ENCODE measurements at places on chromosomes 12 and 14.

DNA sequence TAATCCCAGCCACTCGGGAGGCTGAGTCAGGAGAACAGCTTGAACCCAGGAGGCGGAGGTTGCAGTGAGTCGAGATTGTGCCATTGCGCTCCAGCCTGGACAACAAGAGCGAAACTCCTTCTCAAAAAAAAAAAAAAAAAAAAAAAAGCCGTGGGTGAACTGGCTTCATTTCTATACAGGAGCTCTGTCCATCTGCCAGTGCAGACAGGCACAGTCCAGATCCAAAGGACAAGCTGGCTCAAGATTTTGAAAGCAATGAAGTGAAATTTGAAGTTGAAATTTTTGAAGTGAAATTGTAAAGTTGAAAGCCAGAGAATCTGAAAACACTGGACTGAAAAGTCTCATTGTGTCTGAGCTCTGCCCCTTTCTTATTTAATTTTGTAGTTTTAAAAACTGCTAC is 134.7 kb downstream of the CALM1 start:
- DNase-seq = no peak

DNA sequence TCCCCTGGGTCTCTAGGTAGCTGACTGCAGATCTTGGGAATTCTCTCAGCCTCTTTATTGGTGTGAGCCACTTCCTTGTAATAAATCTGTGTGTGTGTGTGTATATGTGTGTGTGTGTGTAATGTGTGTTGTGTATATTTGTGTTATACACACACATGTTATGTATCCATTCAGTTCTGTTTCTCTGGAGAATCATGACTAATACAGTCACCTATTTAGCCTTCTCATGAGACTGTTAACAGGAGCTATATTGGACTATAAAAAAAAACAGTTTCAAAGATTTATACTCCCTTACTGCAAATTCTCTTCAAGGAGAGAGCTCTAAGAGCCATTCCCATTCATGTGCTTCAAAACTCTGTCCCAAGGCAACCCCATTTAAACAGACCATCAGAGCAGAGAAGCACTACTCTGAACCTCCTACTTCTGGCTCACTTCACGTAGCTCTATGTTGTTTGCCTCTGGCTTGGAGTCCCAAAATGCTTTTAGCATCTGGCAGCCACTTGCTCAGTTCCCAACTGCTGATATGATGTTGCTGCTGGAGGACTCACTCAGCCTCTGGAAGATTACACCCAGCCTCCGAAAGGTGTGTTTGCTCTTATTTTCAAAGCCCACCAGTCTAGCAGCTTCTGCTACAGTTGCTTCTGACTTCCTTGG is 48.7 kb upstream of the KITLG start:
- no peak for DNase-seq

GRCh38 chr12:117188961-117189724 is 1.1 kb downstream of the FBXO21 start:
- no peak for DNase-seq

GRCh38 chr12:56801661-56802622 is 38.8 kb downstream of the HSD17B6 start:
- DNase-seq = no peak

DNA sequence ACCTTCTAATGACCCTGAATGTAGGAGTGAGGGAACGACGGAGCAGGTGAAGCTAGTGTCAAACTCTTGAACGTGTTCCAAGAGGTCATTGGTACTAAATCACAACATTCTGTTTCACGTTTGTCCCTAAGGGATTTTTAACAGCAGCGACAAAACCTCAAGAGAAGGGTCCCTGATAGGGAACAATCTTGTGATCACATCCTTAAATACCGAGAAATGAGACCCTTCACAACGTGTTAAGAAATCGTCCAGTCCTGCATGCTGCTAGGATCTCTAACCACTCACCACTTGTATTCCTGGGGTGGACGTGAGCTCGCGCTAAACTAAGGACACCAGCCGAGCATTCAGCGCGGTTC is 134.1 kb upstream of the KRAS start:
- no peak for DNase-seq

DNA sequence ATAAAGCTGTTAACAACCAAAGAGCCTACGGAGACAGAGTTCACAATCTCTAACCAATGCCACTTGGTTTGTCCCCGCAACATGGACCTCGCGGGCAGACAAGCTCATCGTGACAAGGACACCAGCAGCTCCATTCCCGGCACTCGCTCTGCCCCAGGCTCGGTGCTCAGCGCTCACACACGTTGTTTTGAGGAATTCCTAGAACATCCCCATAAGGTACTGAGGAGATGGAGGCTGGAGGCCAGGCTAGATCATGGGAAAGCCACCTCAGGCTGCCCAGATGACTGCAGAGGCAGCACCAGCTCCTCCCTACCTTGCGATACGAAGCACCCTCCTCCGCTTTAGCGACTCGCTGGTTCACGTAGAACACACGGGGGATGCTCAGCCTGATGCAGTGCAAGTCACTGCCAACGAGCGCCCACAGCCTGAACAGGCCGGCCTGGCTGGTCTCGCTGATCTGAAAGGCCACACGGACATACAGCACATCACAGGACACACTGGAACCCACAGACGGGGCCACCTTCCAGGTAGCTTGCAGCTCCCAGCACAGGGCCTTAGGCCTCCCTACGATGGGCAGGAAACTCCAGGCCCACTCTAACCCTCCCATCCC is 30.1 kb downstream of the P2RX2 start:
- no peak for DNase-seq

DNA sequence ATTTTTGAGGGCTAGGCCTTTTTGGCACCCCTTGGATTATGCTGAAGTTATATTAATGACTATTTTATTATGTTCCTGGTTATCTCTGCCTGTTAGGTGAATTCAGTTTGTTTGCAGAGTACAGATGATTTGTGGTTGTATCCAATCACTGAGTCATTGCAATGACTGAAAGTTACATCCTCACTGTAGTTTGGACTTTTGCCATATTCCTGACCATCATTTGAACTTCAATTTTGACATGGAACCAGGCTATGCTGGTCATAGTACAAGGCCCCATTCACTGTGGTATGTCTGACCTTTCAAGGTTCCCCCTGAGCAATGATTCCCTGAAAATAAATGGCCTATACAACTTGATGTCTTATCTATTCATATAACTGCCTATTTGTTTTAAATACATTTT is 621.0 kb downstream of the CCER1 start:
- no peak for DNase-seq

DNA sequence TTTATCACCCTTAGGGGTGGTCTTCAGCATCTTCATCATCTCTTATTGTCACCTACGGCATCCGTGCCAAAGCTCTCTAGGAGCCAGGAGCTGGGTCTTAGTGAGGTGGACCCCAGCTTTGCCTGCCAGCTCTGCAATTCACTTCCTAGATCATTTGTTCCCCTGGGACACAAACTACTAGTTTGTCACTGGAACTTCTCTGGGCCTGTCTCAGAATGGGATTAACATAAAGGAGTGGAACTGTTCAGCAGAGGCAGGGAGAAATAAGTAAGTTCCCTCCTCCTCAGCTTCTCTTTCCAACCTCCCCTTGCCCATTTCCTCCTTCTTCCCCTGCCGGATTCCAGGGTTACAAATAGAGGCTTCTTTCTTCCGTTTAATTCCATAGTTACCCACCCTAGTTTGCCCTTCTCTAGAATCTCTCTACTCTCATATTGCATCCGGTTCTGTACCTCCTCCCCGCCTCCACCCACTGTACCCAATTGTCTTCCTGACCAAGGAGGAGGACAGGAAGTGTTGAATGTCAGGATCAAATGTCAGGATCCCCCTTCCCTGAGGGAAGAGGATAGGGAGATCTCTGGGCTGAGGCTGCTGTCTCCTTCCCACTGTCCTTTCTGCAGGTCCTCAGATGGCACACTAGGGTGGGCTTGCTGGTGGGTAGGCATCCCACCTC is 25.0 kb downstream of the LARP4 start:
- no peak for DNase-seq

- DNase-seq = no peak
Observed at GRCh38 chr12:108914121-108914531, 34.2 kb downstream of the DAO start.

- no peak for DNase-seq
Observed at GRCh38 chr14:71600309-71600708, 331.9 kb upstream of the RGS6 start.

- DNase-seq = no peak
Observed at GRCh38 chr14:92597906-92598905, 84.6 kb downstream of the RIN3 start.

Data from activated T-cell treated with anti-CD3 and anti-CD28 coated beads, Interleukin-2, amount 50 U/mL, for 24 hours (primary cell).